ENCODE measurements at places on chromosomes 16 and 17.
A peak's percentile ranks its signal among the peaks of the same experiment; 100 is the strongest.

DNA sequence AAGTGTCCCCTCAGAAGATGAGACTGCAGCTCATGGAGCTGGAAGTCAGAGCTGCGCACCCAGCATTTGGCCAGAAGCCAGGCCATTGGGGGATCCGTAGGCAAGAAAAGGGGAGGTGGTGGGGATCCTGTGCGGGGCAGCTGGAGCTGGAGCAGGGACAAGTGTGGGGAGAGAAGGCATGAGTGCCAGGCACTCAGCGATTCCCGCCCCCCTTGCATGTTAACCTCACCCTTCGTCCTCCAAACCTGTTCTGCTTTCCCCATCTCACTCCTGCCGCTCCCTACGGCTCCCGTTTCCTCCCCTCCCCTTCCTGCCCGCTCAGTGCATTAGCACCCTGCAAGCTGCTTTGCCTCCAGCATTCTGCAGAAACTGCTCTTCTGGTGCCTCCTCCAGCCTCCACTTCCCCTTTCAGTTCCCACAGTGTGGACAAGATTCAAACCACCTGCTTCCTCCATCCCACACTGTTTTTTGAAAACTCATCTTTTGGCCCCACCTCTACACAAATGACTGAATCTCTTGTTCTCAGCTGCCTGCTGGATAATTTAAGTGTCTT, 5.6 kb downstream of the ALOX15 start:
- DNase-seq, result no peak

DNA sequence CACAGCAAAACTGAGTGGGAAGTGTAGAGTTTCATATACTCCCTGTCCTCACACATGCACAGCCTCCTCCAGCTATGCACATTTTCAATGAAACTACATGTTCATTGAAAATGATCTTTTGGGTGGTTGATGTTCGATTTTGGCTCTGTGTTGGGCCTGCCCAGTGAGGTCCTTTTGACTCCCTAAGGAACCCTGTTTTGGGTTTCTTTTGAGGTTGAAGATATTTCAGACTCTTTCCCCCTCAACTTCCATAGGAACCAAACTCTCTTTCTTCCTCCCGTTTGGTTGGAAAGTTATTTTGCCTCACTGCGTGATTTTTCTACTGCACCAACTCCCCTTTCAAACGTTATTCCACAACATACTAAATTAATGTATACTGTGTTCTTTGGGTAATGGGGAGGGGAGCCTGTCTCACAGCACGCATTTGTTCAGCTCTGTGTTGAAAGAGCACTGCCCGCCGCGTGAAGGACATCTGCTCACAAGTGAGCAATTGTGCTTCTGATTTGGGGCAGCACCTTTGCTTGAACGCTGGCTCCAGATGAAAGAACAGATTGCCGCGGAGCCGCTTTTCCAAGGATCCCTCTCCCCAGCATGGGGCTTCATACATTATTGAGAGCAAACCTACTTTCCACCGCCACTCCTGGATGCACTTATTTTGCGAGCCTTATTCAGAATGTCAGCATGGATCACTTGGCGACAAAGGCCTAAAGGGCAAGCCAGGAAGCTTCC, 385.9 kb downstream of the WWOX start:
- no peak for DNase-seq

- DNase-seq, result no peak
These were observed 1.2 kb downstream of the NPTX1 start for GRCh38 chr17:80474961-80475909.

DNA sequence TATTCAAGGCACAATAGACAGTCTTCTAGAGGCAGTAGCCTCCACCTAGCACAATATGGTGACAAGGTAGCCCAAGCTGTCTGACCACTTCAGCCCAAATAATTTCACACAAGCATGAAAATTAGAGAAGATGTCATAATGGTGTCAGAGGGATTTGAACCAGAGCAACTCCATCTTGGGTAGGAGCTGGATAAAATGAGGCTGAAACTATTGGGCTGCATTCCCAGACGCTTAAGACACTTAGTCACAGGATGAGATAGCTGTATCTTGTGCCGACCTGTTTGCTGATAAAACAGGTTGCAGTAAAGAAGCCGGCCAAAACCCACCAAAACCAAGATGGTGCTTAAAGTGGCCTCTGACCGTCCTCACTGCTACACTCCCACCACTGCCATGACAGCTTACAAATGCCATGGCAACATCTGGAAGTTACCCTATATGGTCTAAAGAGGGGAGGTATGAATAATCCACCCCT, 192.6 kb downstream of the CPPED1 start:
- no peak for DNase-seq

DNA sequence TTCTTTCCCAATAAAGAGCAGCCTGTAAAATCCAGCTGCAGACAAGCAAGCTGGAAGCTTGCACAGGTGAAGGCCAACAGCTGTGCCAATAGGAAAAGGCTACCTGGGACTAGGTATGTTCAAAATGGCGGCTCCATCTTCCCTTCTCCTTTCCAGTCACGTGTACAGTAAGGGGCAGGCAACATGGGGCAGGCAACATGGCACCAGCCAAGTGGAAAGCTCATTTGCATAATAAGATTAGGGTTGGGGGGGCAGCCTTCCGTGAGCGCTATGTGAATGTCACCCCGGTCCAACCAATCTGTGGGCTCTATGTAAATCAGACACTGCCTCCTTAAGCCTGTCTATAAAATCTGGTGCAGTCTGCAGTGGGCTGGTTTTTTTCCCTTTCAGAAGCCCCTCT, 31.3 kb downstream of the TVP23A start:
- DNase-seq, result no peak

- DNase-seq, result peak; percentile 60
These were observed 650 bp downstream of the ATP6V0A1 start for GRCh38 chr17:42459256-42459800.

GRCh38 chr17:4440690-4441686, 7.2 kb downstream of the SPNS3 start:
- DNase-seq, result no peak

- no peak for DNase-seq
These were observed 15.2 kb upstream of the FLCN start for GRCh38 chr17:17252149-17252661.

GRCh38 chr17:80755650-80756405, 211.2 kb downstream of the RPTOR start:
- DNase-seq, result no peak

GRCh38 chr17:80892019-80892855, 99.4 kb upstream of the CHMP6 start:
- DNase-seq, result peak; percentile 100

DNA sequence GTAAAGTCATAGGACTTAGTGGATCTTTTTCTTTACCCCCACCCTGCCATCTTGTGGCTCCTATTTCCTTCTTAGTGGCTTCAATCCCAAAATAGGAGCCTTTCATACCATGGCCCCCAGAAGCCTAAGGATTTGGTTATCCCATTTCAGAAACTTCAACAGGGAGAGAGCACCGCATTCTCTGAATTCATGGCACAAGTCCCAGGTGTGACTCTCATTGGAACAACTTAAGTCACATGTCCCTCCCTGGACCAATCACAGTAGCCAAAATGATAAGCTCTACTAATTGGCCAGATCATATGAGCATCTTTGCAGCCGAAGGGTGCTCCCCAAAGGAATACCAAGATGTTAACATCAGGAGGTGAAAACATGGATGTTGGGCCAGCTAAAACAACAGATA, 43.2 kb downstream of the AXIN2 start:
- peak; percentile 37 for DNase-seq

GRCh38 chr16:50371936-50372595, 3.3 kb upstream of the BRD7 start:
- peak; percentile 18 for DNase-seq

GRCh38 chr17:41823580-41823979, 10.8 kb downstream of the FKBP10 start:
- DNase-seq, result no peak

- peak; percentile 79 for DNase-seq
These were observed 19.7 kb downstream of the APPBP2 start for GRCh38 chr17:60506312-60506711.

- DNase-seq, result no peak
These were observed 175.5 kb downstream of the PRKCB start for GRCh38 chr16:24011237-24011636.

DNA sequence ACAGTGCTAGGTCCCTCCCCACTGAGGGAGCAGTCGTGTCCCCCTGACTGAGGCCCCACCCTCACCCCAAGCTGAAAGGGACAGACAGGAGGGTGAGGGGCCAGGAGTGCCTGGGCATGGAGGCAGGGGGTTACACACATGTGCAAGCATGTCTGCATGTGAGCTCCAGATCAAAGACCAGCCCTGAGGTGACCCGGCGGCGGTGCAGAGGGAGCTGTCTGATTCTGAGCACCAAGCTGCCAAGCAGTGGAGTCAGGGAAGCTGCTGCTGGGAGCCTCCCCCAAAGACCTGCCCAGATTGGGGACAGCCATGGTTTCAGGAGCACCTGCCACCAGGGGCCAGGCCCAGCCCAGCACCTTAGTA, 5.5 kb downstream of the DLX3 start:
- DNase-seq, result no peak

DNA sequence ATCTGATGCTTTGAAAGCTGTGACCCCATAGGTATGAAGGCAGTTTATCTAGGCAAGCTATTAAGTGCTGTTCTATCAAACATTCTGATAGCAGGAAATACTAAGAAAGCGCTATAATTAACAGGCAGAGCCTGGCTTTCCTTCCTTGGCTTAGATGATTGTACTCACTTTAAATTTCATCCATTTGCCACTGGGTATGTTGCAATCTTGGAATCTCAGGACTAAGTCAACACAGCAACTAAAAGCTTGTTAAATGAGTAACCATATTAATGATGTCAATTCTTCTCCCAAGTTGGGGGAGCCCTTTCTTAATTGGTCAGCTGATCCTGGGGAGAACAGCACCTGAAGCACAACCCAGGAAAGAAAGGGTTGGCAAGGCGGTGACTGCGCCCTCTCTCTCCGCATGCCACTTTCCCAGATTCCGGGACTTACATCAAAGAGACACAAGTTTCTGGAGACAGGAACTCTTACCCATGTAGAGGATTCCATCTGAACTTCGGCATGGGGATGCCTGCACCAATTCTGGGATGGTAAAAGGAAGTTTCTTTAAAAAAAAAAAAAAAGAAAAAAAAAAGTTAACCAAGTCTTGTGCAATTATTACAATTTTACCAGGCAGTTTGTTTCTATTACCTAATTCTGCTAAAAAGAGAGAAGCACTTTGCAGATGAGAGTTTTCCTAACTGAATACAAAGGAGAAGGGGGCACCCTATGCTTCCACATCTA, 54.4 kb upstream of the ICAM2 start:
- DNase-seq, result peak; percentile 68

- DNase-seq, result no peak
These were observed 80.2 kb upstream of the DOC2B start for GRCh38 chr17:261635-262034.

DNA sequence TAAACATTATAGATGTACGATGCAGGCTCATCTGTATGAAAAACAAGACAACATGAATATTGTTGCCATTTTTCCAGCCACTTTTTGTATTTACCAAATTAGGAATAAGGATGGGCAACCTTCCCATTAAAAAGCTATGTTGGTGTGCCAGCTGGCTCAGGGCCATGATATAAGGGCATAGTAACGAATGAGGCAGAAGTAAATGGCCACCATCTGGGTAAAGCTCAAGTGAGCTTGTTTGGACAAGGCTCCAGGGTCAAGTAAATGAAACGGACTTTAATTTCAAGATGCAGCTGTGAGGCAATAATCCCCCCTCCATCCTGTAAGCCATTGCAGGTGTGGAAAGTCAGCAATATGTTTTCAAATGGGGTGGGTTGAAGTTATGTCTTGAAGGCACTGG, 930.9 kb upstream of the CDH8 start:
- no peak for DNase-seq

GRCh38 chr16:35450648-35451047, 1991.2 kb downstream of the TP53TG3F start:
- no peak for DNase-seq

DNA sequence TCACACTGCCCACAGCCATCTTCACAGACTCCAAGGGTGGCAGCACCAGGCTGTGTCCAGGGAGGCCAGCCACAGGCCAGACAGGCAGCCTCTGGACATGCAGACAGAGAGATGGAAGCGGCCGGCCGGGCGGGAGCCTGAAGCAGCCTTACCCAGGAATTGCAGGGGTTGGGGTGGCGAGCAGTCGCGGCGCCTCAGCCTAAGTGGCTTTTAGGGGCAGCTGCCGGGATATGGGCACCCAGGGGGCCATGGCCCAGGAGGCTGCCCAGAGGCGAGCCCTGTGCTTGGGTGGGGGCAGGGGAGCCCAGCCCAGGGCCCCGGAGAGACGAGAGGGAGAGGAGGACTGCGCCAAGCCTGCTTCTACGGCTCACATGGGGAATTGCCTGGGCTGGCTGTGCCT, 1.5 kb upstream of the NHERF2 start:
- no peak for DNase-seq

DNA sequence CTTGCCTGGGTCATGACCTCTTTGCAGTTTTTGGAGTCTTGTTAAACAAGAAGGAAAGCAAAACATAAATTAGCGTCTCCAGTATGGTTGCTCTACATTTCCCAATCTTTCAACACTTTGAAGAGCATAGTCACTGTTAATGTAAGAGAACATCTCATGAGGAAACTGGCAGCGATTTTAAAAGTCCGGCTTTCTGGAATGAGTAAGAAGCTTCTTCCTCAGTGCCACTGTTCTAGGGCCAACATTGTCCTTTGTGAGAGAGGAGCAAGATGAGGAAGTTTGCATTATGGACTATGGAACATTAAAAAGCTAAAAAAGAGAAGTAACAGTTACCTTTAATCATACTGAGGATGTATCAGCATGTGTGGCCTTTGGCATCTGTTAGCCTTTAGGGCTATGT, 73.1 kb downstream of the WNT3 start:
- no peak for DNase-seq

- peak; percentile 70 for DNase-seq
These were observed 22.5 kb upstream of the SLC35B1 start for GRCh38 chr17:49730078-49730784.

DNA sequence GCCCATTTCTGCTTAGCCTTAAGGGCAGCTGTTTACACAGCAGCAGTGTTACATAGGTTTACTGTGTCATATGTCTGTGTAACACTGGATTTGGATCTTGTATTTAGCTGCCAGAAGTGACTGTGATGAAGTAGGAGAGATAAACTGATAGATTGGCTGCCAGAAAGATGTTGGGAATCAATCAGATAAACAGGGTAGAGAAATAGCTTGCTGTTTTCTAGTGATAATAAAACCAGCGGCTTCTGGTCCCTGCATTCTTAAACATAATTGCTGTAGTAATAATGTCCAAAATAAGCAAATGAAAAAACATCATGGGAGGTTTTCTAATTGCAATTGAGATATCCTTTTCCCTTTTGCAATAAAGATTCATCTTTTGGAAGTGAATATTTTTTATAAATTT, 68.7 kb downstream of the AATF start:
- DNase-seq, result no peak

GRCh38 chr17:46925185-46925868, 2.4 kb downstream of the GOSR2 start:
- DNase-seq, result no peak

DNA sequence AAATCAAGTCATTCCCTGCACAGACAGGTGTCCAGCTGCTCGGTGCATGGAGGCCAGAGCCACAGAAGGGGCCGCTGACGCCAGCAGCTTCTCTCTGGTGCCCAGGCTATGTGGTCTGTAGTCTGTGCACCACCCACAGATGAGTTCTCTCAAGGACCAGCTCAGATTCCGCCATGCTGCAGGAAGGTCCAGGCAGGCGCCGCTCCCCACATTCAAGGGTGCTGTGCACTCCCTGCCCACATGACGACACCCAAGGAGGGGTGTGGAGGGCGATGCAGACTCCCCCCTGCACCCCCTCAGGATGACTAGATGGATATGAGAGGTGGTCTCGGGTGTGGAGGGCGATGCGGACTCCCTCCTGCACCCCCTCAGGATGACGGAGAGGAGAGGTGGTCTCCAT, 119.0 kb downstream of the ANKRD11 start:
- DNase-seq, result no peak
